ACHN (cell line): ENCODE measurements at places on chromosomes 7 and 10.

GRCh38 chr10:6141296-6142151, 52.7 kb downstream of the RBM17 start:
- DNase-seq = peak; percentile 67

- DNase-seq = no peak
Observed at GRCh38 chr7:151139791-151140190, 27.7 kb downstream of the GBX1 start.

DNA sequence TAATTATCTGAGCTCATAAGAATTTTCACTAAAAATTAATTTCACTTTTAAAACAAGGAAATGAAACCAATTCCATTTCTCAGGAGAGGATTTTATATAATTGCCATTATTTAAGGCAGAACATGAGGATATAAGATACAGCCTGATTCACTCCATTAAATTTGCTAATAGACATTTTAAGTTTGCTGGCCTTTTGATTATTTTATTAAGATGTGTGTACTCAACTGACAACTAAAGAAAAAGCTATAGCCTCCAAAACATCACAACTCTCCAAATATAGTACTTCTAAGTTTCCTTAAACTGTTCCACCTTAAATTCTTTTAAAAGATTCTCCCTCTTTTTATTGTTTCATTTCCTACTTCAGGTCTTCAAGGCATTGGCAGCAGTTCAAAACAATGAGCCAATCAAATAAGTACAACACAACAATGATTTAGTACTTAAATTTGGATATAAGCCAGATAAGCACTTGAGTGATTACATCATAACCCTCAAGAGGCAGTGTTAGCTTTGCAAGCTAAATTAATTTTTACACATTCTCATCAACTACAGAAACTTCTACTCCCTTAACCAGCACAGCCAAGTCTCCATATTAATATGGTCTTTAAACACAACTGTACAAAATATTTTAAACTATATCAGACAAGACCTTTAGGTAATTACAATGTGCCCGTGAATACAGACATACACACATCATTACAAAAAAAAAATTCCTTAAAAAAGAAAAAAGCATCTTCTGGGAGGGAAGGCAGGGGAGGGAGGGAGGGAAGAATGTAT, 121.8 kb downstream of the KMT2C start:
- DNase-seq = peak; percentile 94

- DNase-seq = no peak
Observed at GRCh38 chr7:68078157-68078710, 1081.6 kb downstream of the TYW1 start.

- no peak for DNase-seq
Observed at GRCh38 chr7:130384371-130384801, 4.1 kb downstream of the CPA1 start.

DNA sequence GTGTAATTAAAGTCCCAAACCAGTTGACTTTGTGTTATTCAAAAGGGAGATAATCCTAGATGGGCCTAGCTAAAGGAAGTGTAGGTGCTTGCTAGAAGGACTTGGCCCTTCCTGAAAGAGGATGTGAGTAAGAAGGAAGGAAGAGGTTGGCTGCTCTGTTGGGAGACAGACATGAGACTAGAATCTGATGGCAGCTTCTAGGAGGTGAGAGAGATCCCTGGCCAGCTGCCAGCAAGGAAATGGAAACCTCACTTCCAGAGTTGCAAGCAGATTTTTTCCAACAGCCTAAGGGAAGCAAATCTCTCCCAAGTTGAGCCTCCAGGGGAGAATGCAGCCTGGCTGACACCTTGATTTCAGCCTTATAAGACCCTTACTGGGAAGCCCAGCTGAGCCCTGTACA, 368.4 kb upstream of the ZMIZ1 start:
- DNase-seq = no peak

DNA sequence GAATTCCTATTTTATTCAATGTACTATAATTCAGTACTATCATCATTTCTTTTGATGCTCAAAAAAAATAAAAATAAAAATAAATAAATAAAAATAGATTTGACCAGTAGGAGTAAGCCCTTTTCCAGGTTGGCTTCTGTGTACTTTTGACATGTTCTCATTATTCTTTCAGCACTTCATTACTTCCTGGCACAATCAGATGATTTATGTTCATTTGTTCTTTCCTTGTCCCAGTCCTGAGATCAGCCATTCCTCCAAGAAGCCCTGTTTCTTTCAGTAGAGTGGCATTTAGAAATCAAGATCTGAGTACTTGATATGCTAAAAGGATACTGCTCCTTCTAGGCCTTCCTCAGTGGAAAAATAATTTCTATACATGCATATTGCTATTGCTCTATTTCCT, 20.9 kb downstream of the ARL4A start:
- no peak for DNase-seq

DNA sequence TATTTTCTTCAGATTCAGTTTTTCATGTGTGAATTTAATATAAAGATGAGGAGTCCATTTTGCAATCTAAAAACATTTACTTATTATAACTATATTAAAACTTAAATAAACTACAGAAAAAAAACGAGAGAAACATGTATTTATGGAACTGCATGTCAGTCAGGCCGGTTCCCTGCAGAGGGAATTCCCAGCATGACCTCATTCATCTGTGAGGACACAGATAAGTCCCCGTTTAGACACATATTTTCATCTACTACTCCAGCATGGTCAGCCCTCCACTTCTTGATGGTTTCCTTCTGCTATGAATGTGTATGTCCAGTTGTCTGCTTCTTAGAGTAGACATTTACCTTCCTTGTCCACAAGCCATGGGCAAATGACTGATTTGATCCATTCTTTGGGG, 339.1 kb downstream of the SEMA3D start:
- DNase-seq = no peak

GRCh38 chr10:77608281-77608680, 29.3 kb downstream of the KCNMA1 start:
- no peak for DNase-seq

DNA sequence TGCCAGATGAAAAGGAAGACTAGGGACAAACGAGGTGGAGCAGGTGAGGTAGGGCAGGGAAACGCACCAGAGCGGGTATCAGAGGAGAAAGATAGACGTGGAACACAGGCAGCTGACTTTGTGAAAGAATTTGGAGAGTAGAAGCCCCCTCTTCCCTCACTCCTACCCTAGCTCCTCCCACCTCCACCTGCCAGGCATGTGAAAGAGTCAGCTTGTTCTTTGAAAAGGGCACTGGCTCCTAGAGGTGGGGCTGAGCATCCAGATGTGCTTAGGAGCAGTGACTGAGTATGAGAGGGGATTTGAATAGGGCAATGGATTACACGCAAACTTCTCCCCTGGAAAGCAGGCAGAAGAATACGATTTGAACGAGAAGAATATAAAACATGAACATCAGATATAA, 174.2 kb upstream of the INHBA start:
- no peak for DNase-seq

DNA sequence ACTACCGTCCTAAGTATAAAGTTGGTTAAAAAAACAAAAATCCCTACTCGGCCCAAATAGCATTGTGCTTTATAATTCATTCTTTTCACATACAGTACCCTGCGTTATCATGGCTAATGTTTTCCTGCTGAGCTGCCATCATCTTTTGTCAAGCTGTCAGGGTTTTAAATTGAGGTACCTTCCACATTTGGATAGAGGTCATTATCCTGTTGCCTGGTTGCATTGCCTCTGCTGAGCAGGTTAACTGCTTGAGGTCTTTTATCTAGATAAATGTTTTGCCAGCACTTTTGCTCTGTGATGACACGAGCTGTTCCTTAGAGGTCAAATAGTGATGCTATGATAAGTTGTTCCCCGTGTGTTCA, 94.4 kb upstream of the FZD1 start:
- DNase-seq = no peak

GRCh38 chr7:95472581-95473161, 13.1 kb upstream of the ASB4 start:
- DNase-seq = peak; percentile 89

GRCh38 chr10:7519351-7519750, 108.5 kb upstream of the SFMBT2 start:
- no peak for DNase-seq

- DNase-seq = no peak
Observed at GRCh38 chr7:157709531-157710251, 372.9 kb downstream of the DNAJB6 start.

DNA sequence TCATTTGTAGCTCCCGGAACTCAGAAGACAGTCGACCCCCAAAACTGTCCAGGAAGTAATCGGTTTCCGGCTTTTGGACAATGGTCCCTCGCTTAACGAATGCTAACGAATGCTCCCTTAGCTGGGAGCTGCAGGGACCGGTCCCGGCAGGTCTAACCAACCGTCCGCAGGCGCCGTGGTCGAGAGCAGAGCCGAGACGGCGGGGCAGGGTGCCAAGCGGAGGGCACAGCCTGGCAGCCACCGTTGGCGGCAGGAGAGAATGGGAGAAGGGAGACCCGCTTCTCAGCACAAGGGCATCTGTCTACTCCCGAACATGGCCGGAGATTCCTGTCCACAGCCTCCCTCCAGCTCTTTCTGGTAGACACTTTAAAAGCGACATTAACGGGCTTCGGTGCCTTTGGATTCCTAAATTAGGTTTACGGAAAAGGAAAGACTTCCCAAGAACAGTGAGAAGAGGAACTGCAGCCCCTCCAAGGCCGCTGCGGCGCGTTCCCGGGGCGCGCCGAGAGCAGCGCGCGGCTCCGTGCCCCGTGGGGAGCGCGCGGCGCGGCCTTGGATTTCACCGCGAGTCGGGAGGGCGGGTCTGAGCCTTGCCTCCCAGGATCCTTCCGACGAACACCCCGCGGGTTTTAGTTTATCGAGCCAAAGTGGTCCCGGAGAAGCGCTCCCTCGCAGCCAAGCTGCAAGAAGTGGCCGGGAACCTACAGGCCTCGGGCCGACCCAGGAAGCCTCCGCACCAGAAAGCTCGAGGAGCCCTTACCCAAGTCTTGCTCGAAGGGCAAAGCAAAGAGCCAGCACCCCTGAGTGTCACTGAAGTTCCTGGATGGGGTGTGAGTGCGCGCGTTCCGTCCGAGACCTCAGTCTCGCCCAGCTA, 3.6 kb upstream of the TBX20 start:
- DNase-seq = no peak

GRCh38 chr10:78981257-78981969, 87.4 kb upstream of the ZMIZ1 start:
- DNase-seq = no peak

DNA sequence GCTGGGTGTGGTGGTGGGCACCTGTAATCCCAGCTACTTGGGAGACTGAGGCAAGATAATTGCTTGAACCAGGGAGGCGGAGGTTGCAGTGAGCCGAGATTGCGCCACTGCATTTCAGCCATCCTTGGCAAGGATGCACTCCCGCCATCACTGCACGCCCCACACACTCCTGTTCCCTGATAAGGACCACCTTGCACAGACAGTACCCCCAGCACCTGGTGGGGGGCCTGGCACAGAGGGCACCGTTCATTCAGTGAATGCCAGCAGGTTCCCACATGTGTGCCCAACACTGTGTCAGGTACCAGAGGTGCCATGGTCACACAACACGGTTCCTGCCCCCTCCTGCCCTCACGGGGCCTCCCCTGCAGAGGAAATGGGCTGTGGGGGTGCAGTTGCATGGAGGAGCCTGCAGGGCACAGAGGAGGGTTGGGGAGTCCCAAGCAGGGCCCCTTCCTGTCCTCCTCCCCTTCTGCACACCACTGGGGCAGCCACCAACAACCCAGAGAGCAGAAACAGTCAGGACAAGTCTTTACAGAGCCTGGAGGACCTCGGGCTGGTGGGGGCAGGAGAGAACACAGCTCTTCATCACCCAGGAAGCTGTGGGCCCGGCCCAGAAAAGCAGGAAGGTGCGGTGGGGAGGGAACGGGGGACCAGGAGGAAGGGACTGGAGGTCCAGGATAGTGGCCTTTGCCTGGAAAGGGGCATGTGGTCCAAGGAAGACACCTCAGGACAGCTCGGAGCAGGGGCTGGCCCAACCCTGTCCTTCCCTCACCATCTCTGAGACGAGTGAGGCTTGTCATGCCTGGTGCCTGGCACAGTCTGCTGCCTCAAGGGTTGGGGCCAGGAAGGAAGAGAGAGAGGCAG, 7.1 kb downstream of the CRYGN start:
- DNase-seq = no peak

DNA sequence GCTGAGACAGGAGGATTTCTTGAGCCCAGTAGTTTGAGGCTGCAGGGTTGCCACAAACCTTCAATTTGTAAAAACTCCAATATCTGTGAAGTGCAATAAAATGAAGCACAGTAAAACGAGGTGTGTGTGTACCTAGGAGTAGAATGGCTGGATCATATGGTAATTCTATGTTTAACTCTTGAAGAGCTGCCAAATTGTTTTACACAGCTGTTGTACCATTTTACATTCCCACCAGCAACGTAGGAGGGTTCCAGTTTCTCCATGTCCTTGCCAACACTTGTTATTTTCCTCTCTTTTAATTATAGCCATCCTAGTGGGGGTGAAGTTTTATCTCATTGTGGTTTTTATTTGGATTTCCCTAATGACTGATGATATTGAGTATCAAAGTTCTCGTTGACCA, 16.2 kb downstream of the PLEKHA1 start:
- no peak for DNase-seq

GRCh38 chr10:14674376-14675050, 100.2 kb downstream of the FAM107B start:
- no peak for DNase-seq

GRCh38 chr7:64494912-64495461, 67.9 kb downstream of the ZNF680 start:
- DNase-seq = no peak

DNA sequence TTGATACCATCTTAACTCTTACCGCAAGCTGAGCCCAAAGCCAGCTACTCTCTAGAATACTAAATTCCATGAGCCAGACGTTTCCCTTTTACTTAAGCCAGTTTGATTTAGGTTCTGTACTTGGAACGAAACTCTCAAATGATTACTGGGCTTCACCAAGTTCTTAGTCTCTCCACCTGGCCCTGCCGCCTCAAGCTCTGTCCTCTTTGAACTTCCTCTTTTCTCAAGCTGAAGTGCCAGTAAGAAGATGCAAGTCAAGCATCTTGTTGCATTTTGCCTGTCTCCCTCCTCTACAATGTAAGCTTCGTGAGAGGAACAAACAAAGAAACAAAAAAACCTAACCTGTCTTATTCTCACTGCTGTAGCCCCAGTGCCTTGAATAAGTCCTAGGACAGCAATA, 358.2 kb upstream of the NPVF start:
- no peak for DNase-seq

- DNase-seq = no peak
Observed at GRCh38 chr10:79255007-79255507, 92.2 kb upstream of the PPIF start.

- no peak for DNase-seq
Observed at GRCh38 chr7:157739031-157739430, 402.2 kb downstream of the DNAJB6 start.
